ENCODE measurements at places on chromosomes 16 and 17.

- DNase-seq: no peak
Observed at GRCh38 chr16:66095676-66096075, 270.8 kb upstream of the CDH5 start.

GRCh38 chr16:17770104-17770503, 299.3 kb upstream of the XYLT1 start:
- DNase-seq: no peak

DNA sequence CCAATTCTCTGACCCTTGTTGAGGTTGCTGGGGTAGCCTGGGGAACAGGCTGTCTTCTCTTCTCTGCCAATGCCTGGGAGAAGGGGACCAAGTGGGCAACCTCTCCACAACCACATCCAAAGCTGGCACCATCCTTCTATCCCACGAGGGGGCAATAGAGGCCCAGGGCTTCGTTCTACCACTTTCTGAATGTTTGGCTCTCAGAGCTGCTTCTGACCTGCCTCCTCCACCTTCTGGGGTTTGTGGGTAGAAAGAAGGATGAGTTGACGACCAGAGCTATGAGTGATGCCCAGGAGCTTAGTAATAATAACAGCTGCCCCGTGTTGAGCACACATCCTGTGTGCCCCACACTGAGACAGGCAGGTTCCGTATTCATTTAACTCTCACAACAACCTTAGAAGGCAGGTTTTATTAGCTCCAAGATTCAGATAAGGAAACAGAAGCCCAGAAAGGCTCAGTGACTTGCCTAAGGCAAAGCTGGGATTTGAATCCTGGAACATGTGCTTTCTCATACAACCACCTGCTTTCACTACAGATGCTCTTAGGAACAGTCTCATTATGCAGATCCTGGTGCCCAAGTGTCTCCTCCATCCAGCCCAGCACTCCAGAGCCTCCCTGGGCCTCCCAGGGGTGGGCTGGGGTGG, 11.1 kb downstream of the TSPOAP1 start:
- DNase-seq: peak; percentile 38

GRCh38 chr17:39737760-39738567, at the start of gene GRB7:
Gene GRB7 (plus strand): TSS chr17:39737938. CDS start chr17:39742302, 4,364 bp downstream.
- DNase-seq: peak; percentile 80

DNA sequence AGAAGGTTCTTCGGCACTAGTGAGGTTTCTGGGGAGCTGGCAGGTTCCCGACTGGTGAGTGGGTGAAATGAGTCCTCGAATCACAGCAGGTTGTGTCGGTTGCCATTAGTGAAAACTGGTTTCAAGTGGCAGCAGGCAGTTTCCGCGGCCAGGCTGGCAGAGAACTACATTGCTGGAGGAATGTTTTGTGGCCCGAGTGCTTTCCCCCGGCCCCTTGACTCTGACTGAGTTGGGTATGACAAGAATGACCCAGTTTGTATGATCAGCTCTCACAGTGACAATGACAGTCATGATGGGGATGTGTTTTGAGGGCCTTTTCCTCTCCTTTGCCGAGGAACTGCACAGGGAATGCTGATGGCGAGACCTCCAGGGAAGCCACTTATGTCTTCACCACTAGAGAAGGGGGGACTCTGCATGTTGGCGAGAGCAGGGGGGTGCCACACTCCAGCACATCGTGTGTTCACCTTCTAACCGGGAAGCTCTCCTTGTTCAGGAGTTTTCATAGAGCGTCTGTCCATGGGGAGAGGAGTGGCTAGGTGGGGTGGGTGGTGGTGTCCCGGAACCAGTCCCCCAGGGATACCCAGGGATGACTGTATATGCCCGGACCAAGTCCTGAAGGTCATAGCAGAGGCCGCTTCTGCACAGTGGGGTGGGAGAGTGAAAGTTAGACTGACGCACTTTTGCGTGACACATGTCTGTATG, 206.0 kb upstream of the CHMP6 start:
- DNase-seq: no peak

GRCh38 chr16:6081320-6081976, 983.9 kb upstream of the EEF2KMT start:
- DNase-seq: no peak

DNA sequence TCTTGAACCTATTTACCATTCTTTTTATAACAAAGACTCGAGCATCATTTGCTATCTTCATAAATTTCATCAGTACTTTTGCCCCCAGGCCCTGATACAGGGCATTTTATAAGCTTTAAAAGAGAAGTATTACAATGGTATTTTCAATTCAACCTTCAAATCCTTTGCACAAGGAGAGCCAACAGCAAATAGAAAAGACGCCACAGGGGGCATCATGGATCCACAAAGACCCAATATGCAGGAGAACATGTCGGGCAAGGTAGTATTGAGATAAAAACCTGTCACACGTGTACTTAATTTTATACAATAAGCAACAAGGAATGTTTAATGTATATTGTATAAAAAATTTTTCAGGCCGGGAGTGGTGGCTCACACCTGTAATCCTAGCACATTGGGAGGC, 10.2 kb downstream of the MAP3K14 start:
- DNase-seq: no peak

- no peak for DNase-seq
Observed at GRCh38 chr17:9115214-9116191, 94.2 kb downstream of the NTN1 start.

- DNase-seq: no peak
Observed at GRCh38 chr16:49779979-49780378, 75.9 kb downstream of the ZNF423 start.

DNA sequence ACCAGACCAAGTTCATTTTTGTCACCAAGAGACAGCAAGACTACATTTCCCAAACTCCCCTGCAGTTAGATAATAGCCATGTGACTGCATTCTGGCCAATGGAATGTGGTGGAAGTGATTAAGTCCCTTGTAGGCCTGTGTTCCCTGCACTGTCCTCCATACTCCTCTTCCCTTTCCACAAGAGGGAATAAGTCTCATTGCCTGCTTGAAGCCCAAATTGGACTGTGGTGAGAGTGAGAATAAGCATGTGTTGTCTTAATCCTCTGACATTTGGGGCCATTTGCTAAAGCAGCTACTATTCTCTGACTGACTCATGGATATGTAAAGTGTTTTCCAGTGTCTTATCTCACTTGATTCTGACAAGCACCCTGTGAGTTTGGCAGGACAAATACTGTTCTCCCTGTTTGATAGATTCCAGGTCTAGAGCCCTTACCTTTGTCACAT, 20.7 kb downstream of the PIK3R6 start:
- DNase-seq: peak; percentile 16

GRCh38 chr16:47528431-47528830, 67.3 kb downstream of the PHKB start:
- DNase-seq: no peak

DNA sequence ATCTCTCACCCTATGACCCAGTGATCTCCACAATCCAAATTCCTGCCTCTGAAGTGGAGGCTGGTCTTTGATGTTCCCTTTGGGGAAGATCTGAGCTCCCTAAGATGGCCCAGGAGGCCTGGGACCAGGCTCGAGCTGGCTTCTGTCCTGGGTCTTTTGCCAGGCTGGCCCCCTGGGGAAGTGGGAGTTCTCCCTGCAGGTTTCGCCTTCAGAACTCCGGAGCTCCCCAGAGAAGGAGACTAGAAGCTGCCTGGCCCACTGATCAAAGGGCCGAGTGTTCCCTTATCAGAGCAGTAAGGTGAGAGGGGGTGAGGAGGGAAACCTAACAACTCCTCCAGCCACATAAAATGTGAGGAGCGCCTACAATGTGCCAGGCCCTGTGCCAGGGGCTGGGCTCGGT, 147.1 kb downstream of the IRF8 start:
- no peak for DNase-seq

DNA sequence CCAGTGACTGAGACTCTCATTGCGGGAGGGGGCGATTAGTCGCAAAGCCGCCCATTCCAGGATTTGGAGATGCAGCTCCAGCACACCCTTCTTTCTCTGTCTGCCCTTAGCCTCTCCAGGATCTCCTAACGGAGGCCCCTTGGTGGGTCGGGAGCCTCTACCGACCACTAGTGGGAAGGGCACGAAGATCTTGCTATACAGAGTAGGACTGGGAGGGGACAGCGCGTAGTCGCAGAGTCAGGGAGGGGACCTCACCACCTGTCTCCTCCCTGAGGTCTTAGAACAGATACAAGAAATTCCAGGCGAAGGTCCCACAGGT, 588 bp upstream of the SMTNL2 start:
- DNase-seq: peak; percentile 41

DNA sequence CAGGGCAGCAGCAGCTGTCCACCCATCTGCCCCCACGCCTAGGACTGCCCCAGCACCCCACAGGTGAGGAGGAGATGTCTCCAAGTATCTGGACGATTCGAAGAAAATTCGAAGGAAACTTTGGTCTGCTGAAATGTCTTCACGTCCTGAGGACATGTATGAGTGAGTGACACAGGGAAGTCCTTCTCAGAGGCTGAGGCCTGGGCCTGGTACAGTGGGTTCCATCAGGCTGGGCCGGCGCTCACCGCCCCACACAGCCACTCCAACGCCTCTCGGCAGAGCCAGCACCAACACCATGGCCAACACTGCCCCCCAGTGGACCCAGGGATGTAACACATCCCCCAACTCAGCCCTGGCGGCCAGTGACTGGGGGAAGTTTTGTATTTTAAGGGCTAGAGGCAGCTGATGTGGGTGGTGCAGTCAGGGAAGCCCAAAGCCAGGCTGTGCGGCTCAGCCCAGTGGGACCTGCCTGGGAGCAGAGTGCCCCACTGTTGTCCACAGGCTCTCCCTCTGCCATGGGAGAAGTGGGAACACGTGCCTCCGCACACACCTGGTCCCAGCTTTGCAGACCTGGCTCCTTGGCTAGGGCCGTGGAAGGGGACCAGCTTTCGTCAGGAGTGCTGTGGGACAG, 55.8 kb upstream of the FASN start:
- peak; percentile 43 for DNase-seq
